AG09319 (cell line): ENCODE measurements at places on chromosomes 1 and 21.

DNA sequence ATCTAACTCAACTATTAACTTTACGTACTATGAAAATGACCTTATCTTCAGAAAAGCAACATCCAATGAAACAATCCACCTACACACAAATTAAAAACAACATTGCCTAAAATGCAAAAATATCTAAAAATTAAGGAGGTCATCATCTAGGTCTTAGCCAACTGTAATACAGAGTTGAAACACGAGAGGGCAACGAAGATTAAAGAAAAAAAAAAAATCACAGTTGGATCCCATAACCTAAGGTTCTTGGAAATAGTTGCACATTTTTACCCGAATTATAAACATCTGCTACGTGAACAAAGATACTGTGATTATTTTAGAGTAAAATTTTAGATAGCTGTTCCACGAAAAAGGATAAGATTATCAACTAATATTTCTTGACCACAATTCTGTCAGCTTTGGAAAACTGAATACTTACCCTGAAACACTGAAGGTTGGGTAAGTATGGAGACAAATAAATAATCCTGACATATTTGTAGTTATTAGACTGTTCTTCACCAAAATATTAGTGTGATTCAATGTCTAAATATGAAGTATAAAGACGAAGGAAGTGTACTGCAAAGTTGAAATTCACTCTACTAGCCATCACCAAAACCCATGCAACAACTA, 88.0 kb upstream of the AK4 start:
- no peak for DNase-seq

DNA sequence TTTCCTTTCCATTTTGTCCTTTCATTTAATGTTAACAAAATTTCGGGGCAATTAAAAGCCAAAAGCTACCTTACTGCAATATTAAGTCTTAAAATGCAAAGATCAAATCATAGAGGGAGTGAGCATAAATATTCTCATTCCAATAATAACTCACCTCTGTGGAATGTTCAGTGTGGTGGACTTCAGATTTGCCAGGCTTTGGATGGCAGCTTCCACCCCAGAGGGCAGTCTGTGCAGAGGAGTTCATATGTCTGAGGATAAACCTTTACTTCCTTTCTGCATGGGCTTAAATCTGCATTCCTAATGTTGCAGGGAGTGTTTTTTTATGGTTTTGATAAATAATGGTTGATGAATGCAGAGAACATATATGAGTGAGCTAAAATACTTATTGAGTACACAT, 16.3 kb downstream of the KIAA0040 start:
- no peak for DNase-seq

GRCh38 chr1:82387012-82387366, 586.3 kb downstream of the ADGRL2 start:
- no peak for DNase-seq

GRCh38 chr1:153553830-153554541, 4.9 kb upstream of the S100A3 start:
- DNase-seq = no peak

DNA sequence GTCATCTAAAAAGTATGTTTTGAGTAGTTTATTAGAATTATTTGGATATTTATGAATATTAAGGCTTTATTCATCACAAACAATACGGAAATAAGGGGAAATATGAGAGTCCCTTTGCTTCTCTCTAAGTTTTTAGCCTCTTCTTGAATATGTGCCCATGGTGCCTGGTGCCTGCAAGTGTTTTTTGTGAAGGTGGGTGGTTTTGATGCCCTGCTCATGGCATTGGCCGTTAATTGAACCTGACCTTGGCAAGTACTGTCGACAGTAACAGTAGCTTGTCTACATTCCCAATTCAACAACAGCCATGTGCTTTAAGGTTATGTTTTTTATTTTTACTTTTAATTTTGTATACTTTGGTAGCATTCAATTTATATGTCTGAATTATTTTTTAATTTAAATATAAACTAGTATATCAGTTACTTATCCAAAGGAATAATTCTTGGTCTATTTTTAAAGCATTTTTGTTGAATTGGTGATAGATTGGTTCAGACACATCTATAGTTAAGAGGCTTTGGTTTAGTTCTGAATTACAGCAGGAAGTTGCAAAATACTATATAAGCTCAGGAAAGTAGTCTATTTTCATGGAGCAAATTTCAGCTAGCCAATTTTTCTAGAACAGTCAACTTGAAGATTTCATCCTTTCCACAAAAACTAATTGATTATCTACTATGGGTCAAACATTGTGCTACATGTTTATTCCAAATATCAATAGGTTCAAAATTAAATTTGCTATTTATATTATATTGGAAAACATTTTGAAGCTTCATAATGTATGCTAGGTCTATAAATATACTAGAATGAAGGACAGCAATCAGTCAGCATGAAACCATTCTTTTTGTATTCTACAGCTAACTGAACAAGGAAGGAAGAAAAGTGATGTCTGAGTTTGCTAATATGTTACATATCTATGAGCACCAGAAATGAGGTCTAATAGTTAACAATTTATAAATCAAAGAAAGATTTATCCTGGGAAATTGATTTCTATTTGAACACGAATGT, 184.4 kb downstream of the MRPL39 start:
- DNase-seq = no peak

DNA sequence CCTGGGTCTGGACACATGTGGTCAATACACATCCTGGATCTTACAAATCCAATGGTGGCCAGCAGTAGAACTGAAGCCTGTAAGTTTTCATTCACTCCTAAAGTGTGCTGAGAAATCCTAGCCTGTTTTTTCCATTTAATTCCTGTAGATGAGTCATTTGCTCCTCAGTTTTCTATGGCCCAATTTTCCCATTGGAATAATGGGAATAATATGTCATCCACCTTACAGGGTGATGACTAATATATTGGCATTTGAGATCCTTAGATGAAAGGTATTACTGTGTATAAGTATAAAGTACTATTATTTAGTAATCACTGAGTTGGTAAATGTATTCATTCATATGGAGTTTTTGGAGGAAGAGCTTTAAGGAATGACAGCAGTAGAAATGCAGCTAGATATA, 89.7 kb upstream of the ADAR start:
- no peak for DNase-seq

DNA sequence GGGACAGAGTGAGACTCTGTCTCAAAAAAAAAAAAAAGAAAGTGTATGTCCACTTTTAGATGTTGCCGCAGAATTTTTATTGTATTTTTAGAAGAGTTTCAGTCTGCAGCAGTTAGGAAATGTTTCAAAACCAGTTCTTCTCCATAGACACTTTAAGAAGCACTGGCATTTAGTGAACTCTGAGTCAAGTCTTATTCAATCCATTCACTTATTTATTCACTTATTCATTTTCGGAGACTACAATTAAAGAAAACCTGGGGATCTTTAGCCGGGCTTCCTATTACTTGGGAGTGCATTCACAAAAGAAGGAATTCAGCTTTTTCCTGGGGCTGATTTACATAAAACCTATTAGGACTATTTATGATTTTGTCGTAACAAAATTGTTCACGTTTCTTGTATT, 12.3 kb downstream of the RCAN3 start:
- DNase-seq = no peak

GRCh38 chr1:208190784-208191183, 53.4 kb downstream of the PLXNA2 start:
- no peak for DNase-seq

- no peak for DNase-seq
These were observed 990 bp downstream of the VWA5B1 start for GRCh38 chr1:20291645-20292084.

GRCh38 chr1:19462781-19463503, 22.4 kb downstream of the CAPZB start:
- no peak for DNase-seq

- no peak for DNase-seq
These were observed 17.8 kb downstream of the COPA start for GRCh38 chr1:160325252-160325651.

DNA sequence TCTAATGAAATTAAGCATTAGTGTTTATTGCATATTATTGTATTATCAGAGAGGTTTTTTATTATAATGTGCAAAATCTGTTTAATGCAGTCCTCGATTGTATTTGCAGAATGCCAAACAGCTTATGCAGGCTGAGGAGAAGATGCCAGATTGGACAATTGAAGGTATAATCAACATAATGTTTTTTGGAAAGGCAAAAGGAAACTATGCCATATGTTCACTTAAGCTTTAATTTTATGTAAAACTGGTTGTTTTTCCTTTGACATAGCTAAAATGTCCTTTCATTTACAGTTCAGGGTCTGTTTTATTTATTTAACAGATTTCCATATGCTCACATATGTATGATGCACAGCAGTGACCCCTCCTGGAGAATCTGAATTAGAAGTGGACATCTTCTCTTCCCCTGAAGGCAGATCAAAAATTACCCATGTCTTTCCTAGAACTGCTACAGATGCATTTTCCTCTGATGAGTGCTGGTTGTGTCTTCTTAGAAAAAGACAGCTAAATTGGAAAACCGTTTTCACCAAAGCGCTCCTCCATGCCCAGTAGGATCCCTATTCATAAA, 143.5 kb upstream of the USH2A start:
- DNase-seq = no peak

- no peak for DNase-seq
These were observed 7.3 kb upstream of the CTRC start for GRCh38 chr1:15430787-15431570.
